IPS-NIHi11 (cell line): ENCODE measurements at places on chromosomes 1 and 21.

GRCh38 chr1:90100566-90100965 lies 105.7 kb downstream of the ZNF326 start:
- DNase-seq, result no peak

DNA sequence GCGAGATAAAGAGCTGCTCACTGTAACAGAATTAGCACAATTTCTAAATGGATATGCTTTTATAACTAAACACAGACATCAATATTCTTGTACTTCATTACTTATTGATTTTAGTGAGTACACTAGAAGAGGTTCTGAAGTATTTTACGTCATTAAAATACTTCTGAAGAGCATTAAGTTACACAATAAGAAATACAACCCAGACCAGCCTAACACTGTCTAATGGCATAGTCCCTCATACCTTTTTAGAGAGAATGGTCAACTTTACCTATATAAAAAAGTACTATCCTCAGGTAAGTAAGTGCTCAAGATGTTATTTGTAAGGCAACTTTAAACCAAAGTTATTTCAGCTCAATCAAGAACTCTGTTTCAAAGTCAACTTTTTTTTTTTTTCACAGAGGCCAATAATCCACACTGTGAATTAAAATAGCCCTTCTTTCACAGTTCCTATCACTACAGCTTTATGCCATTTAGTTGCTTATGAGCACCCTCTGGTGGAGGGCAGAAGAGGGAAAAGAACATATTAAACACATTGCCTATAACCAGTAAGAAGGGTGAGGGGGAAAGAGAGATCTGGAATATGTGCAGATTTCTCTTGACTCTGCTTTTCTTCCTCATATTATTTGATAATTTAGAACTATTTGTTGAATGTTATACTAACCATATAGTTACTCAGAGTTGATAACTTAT lies 182.1 kb upstream of the DMRTA2 start:
- DNase-seq, result peak; percentile 16

GRCh38 chr21:14308234-14308633 lies 74.7 kb downstream of the HSPA13 start:
- no peak for DNase-seq

DNA sequence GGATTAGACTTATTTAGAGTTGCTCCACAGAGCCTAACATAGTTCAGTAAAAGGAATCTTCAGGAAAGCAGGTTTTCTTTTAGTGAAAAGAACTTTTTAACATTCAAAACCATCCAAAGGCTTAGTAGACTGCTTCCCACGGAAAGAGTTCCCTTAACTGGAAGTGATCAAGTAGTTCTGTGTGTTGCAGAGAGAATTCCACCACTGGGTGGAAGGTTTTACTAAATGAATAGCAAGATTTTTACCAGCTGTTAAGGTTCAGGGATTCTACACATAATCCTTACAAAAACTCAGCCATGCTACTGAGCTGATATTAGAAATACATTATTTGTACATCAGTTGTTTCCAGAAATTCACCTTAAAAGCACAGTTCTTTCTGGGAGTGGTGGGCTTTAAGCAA lies 119.7 kb downstream of the GDAP2 start:
- DNase-seq, result no peak

DNA sequence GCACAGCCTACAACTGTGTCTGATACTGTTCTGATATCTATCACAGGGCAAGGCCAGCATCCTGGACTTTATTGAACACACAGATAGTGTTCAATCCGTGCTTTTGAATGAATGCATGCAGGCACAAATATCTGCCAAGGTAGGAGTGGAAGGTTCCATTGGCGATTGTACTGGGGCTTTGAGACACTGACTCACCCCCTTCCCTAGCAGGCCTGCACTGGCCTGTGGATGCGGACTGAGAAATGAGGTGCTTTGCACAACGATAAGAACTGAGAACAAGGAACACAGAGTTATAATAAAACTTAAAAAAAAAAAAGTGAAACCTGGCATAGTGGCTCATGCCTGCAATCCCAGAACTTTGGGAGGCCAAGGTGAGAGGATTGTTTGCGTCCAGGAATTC lies 62.4 kb upstream of the NGF start:
- DNase-seq, result no peak

DNA sequence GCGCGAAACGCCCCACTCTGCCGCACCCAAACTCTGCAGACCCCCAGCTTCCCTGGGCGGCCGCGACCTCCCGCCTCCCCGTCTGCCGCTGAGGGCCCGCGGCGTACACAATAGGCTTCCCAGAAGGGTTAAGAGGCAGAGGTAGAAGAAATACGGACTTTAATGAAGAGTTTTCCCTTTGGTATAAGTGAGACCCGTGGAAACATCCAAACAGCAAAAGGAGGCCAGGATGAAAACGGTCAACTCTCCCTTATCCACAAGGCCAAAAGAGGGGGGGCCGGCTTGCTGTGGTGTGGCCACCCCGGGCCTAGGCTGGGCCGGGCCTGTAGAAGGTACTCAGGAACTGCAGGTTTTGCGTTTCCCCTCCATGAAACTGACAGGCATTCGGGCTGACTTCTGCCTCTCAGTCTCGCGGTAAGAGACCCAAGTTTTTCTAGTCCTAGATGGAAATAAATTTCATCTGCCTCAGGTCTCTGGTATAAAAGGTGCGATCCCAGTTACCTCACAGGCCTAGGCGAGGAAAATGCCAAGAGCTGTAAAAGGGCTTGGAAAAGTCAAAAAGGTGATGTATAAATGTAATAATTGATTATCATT lies 671 bp upstream of the PYGO2 start:
- peak; percentile 46 for DNase-seq

DNA sequence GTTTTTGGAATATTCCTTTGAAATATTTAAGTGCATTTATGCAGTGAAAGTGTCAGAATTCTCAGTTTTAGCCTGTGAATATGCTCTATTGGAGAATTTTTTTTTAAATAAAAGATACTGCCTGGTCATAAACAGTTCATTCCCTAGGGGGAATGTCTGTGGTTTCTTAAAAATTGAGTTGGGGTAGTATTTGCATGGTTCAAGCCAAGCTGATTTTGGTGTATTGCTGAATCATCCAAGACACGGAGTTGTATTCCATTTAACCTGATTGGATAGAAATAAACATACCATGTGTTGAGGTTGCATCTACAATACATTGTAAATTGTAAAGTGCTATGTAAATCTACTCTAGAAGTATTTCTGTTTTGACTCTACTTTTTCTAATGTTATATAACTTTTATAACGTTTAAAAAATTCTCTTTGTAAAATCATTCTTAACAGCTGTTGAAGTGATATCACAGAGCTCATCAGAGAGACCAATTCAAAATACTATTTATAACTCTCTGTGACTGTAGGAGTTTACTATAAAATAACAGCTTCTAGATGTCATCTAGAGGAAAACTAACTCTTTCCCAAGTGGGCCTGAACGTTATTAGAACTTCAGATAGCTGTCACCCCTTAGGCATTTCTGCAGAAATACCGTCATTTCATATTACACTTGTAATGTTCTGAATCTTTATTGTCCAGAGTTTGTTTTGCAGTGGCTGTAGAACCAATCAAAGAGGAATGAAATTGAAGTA lies 199.1 kb downstream of the USP25 start:
- DNase-seq, result no peak

GRCh38 chr1:199546323-199546722 lies 481.2 kb upstream of the NR5A2 start:
- DNase-seq, result no peak

GRCh38 chr1:80894921-80895320 lies 905.8 kb upstream of the ADGRL2 start:
- no peak for DNase-seq

DNA sequence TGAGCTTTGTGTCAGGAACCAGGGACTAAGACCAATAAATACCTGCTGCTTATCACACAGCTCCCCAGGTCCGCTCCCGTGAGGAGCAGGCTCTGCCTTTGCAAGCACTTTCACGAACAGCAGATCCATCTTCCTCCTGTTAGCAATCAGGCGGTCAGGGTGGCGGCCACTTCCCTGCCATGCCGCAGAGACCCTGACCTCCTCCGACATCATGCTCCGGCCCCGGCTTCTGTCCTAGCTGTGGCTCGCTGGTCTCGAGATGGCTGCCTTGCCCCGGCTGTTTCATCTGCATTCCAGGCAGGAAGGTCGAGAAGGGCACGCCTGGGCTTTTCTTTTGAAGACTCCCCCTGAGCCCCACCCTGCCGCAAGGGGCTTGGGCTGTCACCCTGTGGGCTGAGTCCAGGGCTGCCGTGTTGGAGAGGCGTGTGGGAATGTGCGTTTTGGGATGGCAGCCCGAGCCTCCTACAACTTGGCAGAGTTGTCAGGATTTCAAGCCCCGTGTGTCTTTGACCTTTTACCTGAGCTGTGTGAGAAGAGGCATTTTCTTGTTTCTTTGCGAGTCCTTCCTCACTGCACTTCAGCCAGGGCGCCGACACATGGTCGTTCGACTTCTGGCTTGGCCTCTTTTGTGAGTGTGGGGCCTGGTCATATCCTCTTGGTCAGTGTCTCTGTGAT lies 59.5 kb downstream of the AGPAT3 start:
- DNase-seq, result no peak

- DNase-seq, result peak; percentile 66
These were observed 20.1 kb upstream of the S100A10 start for GRCh38 chr1:152013664-152014237.

GRCh38 chr1:1061682-1062345 lies 12.3 kb downstream of the RNF223 start:
- DNase-seq, result no peak

GRCh38 chr1:183975651-183976050 lies 61.9 kb downstream of the COLGALT2 start:
- DNase-seq, result no peak

GRCh38 chr21:28160378-28160777 lies 832.3 kb downstream of the LTN1 start:
- no peak for DNase-seq

DNA sequence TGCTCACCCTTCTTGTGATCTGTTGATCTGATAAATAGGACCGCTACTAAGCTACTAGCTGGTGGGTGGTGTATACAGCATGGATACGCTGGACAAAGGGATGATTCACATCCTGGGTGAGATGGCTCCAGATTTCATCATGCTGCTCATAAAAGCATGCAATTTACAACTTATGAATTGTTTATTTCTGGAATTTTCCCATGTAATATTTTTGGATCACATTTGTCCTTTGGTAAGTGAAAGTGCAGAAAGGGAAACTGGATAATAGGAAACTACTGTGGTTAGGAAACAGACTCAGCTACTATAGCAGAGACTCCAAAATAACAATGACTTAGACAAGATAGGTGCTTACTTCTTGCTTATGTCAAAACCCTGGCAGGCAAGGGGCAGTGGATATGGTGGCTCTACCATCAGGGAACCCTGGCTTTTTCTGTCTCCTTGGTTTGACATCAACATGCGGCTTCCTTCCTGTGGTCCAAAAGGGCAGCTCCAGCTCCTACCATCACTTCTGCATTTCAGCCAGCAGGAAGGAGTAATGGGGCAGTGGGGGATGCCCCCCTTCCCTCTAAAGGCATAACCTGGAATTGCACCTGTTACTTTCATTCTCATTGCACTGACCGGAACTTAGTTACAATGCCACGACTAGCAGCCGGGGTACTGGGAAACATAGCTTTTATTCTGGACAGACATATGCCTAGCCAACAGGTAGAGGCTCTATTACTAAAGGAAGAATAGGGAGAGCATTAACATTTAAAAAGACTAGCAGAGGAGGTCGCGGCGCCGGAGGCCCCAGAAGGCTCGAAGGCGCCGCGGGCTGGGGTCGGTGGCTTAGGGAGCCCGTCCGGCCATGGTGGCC lies 13.8 kb upstream of the AK2 start:
- DNase-seq, result no peak

DNA sequence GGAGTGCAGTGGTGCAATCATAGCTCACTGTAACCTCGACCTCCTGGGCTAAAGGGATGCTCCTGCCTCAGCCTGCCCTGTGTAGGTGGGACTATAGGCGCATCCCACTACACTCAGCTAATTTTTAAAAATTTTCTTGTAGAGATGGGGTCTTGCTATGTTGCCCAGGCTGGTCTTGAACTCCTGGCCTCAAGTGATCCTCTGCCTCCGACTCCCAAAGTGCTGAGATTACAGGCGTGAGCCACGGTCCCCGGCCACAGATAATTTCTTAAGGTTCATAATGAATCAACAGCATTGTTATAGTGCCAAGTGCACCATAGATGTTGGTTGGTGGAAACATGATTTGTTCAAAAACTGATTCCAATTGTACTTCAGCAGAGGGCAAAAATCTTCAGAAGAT lies 42.2 kb upstream of the CNN3 start:
- DNase-seq, result no peak

DNA sequence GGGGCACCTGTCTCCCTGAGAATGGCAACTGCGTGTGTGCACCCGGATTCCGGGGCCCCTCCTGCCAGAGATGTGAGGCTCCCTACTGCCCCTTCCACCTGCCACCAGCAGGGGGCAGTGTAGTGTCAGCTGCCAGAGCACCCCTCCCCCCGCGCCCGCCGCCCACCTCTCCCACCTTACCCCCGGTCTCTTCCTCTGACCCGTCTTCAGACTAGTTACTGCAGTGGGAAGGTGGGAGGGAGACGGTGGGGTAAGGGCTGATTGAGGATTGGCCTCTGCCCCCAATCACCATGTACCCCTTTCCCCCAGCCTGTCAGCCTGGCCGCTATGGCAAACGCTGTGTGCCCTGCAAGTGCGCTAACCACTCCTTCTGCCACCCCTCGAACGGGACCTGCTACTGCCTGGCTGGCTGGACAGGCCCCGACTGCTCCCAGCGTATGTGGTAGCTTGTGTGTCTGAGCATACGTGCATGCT lies 10.1 kb upstream of the LRRC71 start:
- peak; percentile 91 for DNase-seq

DNA sequence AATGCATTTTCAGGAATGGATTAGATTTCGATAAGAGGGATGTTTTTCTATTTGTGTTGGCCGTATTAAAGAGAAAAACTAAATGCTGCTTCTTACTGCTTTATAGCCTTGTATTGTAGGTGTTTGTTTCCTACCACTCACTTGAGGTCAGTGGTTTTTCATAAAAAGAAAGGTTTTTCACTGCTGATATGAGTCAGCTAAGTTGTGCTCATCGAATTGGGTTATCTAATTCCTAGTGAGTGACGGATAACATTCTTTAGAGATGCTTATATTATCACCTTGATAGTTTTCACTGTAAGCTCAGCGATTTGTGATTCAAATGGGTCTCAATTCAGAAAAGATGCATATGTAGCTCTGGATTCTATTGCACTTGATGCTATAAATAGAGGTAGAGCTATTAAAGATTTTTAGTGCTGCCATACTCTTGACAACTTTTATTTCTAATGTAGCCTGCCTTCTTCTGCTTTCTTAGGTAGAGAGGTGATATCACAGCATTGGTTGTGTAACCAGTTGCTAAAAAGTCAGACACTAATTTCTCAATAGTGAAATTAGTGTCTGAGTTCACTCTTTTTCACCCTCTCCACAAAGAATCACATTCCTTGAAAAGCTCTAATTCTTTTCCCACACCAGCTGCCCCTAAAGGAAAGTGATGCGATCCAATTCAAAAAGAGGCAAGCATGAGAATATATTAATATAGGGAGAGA lies 180.0 kb downstream of the RASAL2 start:
- DNase-seq, result no peak

DNA sequence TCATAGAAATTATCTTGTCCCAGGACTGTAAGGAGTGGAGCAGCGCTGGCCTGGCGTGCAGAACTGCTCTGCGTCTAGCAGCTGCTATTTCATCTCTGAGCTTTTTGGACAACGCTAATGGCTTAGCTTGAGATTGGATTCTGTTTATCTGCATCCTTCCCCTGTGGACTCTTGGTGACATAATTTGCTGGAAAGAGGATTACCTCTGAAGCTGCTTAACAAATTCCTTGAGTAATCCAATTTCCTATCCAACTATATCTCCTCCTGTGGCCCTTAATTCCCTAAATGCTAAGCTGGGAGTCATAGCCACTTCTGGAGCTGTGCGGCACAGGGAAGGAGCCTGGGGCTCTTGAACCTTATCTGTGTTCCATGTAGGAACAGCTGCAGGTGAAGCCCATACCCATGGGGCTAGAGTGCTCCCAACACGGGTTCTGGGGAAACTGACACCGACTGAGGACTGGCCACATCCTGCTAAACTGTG lies 43.2 kb downstream of the IL6R start:
- DNase-seq, result no peak
